ENCODE measurements at places on chromosomes 4 and X.

- no peak for DNase-seq
Measured at GRCh38 chr4:68861057-68861456, 45.3 kb downstream of the UGT2B10 start.

GRCh38 chr4:1207603-1208265 lies 35.4 kb upstream of the SPON2 start:
- DNase-seq = no peak

DNA sequence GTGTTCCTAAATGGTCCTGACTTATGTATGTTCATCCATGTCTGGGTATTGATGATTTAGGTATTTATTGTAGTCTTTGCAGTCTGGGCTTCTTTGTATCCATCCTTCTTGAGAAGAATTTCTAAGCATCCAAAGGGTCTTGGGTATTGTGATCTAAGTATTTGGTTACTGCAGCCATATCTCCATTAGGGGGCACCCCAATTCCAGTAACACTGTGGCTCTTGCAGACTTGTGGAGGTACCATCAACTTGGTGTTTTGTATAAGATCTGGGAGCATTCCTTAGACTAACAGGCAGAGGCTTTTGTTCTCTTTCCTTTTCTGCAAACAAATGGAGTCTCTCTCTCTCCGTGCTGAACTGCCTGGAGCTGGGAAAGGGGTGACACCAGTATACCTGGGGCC lies 113.7 kb upstream of the NEXMIF start:
- DNase-seq = peak; percentile 4

DNA sequence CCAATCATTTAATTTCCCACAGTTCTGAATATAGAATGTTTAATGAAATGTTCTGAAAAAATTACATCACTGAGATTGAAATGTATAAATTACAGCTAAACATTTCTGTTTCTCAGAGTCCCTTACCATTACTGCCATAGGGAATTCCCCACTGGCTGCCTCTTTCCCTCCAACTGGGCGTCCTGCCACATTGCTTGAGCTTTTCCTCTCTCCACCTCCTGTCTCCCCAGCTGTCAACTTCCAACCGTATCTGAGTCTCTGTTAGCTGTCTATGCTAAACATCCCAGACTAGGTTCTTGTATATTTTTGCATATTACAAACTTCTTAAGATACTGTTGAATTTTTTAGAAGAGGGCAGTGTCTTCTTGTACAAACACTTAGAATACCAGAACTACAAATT lies 407.3 kb upstream of the SLIT2 start:
- DNase-seq = no peak

DNA sequence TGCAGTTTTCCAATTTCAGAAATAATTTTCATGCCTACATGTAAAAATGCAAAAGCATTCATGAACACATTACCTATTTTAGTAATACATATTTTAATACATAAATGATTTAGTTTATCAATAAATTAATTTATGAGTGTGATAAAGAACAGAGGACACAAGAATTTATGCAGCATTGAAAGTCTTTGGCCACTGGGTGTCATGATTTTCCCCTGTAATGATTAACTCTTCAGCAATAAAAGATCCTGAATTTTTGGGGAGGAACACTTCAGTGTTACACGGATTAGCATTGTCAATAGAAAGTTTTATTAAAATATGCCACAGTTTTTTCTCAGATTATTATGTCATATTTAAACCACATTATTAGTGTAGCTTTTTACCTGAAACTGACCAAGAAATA lies 8.6 kb upstream of the VCX2 start:
- DNase-seq = no peak

- no peak for DNase-seq
Measured at GRCh38 chr4:150679018-150679764, 97.2 kb downstream of the MAB21L2 start.

DNA sequence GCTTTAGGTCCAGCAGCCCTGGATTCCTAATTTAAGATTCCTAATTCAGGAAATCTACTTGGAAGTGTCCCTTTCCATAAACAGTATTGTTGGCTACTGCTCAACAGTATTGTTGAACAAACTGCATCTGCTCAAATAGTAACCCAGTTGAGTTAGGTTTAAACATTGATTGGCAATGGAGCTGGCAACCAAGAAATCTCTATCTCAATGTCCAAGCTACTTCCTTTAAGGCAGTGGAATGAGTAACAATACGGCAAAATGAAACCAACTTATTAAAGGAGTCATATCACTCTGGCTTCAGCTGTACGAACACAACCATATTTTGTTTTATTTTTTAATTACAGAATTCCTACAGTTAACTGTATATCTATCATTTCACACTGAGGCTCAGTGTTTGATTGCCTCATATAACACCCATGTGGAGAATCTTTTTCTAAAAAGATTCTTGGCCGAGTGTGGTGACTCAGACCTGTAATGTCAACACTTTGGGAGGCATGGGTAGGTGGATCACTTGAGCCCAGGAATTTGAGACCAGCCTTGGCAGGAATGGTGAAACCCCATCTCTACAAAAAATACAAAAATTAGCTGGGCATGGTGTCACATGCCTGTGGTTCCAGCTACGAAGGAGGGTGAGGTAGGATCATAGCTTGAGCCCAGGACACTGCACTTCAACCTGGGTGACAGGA lies 71.7 kb upstream of the IL13RA1 start:
- no peak for DNase-seq

- DNase-seq = peak; percentile 21
Measured at GRCh38 chrX:65926095-65927019, 113.5 kb downstream of the VSIG4 start.

GRCh38 chr4:81607950-81608349 lies 136.2 kb upstream of the RASGEF1B start:
- no peak for DNase-seq

GRCh38 chrX:47863187-47863586 lies 26.5 kb downstream of the ZNF81 start:
- DNase-seq = no peak

DNA sequence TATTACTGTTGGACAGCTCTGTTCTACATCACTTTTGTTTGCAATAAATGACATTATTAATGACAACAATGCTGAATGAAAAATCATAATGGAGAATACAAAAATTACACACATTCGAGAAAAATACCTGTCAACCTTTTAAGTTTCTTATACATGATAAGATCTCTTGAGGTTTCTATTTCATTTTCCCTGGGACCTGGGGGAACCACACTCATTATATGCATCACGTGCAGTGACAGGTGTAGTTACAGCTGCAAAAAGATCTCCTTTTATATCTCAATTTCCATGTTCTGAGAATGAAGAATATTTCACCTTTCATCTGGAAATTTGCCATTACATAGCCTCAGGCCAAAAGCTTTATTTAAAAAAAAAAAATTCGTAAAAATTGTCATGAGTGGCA lies 1347.0 kb upstream of the AGA start:
- DNase-seq = no peak

- DNase-seq = no peak
Measured at GRCh38 chr4:183940864-183941263, 35.8 kb downstream of the STOX2 start.

DNA sequence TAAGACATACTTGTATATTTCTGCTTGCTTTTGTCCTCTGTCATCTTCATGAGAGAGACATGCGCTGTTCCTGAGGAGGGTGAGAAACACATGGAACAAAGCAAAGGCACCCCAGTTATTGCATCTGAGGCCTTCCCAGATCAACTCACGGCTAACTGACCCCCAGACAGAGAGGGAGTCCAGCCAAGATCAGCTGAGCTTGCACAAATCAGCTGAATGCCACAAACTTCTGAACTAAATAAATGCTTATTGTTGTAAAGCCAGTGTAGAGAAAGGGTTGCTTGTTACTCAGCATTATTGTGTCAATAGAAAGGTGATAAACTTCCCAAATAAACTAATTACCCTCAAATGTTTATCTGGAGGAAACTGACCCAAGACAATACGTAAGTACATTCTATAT lies 163.8 kb downstream of the BTC start:
- no peak for DNase-seq

DNA sequence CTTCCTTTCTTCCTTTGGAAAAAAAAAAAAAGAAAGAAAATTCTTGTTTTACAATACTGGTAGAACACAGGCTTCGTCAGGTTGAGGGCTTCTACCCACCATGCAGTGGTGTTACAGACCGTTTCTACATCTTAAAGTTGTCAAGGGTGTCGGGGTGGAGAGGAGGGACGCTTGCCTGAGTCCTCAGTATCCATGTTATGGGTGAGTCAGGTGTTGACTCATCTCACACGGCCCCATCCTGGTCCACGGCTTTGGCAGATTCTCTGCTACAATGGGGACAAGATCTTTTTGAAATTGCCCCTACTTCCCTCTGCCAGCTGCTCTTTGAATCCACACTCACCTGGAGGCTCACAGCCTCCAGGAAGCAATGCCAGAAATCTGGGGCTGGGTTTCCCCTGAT lies 310.3 kb upstream of the ZFP42 start:
- no peak for DNase-seq

GRCh38 chr4:2364654-2365053 lies 53.8 kb downstream of the ZFYVE28 start:
- DNase-seq = peak; percentile 25

GRCh38 chr4:11931266-11931820 lies 502.6 kb upstream of the HS3ST1 start:
- no peak for DNase-seq

GRCh38 chr4:107278791-107279483 lies 242.8 kb upstream of the DKK2 start:
- DNase-seq = no peak

DNA sequence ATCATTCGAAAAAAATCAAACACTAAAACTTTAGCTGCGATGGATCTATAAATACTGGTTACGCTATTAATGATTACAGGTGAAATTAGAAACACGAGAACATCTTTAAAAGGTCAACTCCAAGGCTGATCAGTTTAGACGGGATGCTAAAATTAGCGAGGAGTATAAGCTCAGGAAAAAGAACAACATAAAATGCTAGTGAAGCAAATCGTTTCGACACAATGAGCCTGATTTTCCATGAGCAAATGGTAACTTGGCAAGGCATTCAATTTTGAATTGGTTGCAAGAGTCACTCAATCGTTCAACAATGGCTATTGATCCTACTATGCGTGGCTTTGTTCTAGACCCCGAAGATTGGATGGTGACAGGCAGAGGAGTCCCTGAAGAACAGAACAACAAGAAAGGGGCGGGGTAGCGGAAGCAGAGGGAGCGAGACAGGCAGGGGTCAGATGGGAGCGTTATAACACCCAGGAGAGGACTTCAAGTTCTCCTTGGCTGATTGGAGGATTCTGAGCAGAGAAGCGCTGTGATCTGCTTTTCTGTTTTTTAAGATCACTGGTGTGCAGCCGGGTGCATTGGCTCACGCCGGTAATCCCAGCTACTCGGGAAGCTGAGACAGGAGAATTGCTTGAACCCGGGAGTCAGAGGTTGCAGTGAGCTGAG lies 146.5 kb downstream of the RBM47 start:
- DNase-seq = no peak
